DMS79 (cell line): ENCODE measurements at places on chromosomes 6 and 20.
A peak's percentile ranks its signal among the peaks of the same experiment; 100 is the strongest.

- DNase-seq: peak; percentile 68
Measured at GRCh38 chr6:15089569-15090144, 156.2 kb upstream of the JARID2 start.

DNA sequence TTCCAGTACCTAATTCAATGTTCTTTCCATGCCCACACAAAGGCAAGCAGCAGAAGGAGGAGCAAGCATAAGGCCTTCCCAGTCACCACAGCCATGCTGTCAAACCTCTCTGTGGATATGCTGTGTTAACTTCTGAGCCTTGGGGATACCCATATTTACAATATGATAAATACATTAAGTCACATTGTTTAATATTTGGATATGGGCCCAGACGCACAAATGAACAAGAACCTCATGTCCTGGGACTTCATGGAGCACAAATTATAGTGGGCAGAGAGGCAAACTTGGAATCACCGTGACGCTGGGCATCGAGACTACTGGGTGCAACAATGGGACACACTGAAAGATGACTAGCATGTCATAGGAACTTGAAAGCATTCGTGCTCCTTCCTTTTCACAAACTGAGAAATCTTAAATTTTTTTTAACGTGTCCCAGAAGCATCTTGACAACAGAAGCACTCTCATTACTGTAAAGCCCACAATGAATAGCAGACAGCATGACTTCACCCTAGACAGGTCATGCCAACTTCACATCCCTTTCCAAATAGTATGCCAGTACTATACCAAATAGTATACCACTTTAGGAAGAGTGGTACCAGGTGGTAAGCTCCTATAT is 16.0 kb downstream of the SOD2 start:
- no peak for DNase-seq

- DNase-seq: no peak
Measured at GRCh38 chr20:59794555-59794954, 138.9 kb downstream of the SYCP2 start.

- DNase-seq: no peak
Measured at GRCh38 chr20:43736588-43737158, 9.9 kb upstream of the GTSF1L start.

- no peak for DNase-seq
Measured at GRCh38 chr6:118391086-118391485, 157.0 kb upstream of the PLN start.

DNA sequence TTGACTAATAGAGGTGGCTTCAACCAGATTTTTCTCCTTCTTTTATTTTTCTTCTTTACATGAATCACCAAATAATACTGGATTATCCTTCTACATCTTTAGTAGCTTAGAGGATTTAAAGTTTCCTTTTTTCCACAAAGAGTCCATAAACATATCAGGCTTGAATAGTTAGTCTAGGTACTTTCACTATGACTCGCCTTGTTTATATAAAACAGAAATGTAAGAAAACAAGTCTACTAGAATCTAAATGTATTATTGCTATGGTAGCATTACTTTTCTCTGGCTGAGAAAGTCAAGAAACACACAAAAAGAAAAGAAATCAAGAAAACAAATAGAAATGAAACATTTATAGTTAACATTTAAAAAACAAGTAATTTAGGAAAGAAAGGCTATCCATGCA is 215.2 kb downstream of the PTPRK start:
- DNase-seq: no peak

DNA sequence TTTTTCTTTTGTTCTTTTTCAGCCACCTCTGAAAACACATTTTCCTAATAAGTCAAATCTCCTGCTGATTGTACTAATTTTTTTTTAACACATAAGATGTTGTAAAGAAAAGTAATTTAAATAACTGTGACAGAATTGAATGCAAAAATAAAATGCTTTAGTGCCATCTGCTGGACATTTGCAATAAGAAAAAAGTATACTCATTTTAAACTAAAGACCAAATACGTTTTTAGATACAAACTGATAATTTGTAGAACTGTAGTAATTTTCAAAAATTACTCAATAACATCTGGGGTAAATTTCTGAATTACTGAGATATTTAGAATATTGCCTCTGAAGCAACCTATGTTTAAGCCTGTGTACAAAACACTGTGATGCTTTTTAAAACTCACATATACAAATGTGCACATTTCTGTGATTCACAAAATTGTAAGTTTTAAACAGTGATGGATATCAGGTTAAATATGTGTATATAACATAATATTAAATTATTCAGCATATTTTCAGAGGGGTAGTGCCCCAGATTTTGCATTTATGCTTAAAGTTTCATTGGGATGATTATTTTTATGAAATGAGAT is 198.7 kb downstream of the RIMS1 start:
- no peak for DNase-seq

DNA sequence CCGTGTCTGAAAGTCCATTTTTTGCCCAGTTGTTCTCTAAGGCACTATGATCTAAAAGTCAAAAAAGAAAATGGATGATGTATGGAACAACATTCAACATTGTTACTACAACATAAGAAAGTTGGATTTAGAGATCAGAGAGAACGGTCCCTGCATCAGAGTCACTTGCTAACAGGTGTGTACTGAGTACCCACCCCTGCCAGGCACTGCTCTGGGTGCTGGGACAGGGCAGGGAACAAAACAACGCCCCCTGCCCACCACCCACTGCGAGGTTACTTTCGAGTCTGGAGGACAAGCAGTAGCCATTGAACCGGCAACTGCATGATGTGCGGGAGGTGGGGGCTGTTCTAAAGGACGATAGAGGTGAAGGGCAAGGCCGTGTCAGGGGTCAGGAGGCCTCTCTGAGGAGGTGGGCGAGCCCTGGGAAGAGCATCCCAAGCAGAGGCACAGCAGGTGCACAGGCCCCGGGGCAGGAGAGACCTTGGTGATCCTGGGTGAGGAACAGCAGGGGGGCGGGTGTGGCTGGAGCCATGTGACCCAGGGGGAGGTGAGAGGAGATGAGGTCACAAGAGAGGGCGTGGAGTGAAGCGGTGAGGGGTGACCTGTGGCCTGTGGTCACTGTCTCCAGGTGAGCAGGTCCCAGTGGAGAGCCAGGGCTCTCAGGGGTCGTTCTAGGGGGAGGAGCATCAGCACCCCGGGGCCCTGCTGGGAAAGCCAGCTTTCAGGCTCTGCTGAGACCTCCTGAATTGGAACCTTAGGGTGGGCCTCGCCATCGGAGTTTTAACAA is 197.5 kb upstream of the SULF2 start:
- DNase-seq: no peak

GRCh38 chr20:47274401-47275108 is 81.9 kb downstream of the ZMYND8 start:
- DNase-seq: no peak

GRCh38 chr6:125255201-125255600 is 46.6 kb downstream of the HDDC2 start:
- no peak for DNase-seq

GRCh38 chr20:35306931-35307517 is 14.8 kb upstream of the FAM83C start:
- DNase-seq: no peak

DNA sequence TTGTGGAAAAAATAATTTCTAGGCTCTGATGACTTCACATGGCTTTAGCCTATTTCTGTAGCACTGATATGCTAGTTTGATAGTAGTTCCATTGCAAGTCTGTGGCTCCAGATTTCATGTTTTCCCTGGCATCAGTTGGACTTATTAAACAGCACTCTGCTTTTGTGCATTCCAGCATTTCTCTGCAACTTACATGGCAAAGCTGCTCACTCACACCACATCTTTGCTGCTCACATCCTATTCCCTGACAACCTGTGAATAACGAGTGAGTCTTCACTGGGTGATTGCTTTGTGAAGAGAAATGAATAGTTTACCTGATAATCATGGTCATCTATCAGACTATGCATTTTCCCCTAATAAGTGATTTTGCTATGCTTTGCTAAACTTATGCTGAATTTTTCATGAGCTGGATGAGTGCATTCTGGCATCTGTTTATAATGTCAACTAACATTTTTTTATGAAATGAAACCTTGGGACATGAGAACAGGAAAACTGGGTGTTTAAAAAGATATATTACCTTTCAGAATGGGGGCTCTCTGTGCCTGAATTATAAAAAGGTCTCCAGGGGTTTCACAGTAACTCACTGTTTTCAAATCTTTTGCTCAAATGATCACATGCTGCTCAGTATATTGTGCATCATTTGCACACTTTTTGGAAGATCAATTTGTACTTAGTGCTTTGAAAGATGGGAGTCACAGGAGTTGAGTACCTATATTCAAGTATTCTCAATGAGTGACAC is 301.8 kb downstream of the TBC1D32 start:
- DNase-seq: no peak

DNA sequence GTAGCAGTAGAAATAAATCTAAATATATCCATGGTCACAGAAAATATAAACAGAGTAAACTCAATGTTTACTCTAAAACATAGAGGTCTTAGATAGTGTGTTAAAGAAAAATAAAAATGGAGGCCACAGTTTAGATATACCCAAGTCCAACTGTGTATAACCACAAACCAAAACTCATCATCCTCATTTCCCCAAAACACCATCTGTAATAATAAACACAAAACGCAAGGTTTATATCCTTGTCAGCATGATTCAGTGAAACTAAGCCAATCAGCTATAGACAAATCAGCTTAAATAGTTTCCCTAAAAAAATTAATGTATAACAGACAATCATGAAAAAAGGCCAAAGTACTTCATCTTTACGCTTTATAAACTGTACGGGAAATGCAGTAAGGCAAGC is 2.7 kb upstream of the HACE1 start:
- no peak for DNase-seq

DNA sequence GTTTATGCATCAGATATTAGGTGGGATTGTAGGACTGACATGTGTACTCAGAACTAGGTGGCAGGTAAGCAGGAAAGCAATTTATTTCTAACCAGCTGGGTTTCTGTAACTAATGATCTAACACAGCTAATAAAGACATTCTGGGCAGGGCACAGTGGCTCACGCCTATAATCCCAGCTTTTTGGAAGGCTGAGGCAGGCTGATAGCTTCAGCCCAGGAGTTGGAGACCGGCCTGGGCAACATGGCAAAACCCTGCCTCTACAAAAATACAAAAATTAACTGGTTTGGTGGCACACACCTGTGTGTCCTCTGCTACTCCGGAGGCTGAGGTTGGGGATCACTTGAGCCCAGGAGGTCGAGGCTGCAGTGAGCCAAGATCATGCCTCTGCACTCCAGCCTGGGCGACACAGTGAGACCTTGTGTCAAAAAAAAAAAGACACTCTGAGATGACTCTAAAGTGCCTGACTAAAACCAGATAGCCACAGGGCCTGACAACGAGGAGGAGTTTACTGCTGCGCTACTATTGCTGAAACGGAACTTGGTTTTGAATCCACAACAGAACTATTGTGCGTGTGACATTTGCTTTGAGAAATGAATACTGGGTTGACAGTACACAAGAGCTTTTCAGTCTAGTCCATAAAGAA is 29.2 kb upstream of the CEP85L start:
- no peak for DNase-seq

DNA sequence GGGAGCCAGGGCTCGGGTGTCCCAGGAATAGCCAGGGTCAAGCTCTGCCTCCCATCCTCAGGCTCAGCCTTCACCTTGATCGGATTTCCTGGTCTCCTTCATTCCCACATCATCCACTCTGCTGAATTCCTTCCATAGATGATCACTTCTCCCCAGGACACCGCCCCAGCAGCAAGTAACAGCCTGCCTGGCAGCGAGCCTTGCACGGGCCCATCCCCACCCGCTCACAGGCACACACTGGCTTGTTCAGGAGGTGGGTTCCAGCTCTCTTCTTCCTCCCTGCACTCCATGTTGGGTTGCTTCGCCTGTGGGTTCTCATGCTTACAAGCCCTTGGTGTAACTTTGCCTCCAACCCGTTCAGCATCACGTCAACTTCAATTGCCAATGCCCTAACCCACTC is 113.0 kb upstream of the IYD start:
- no peak for DNase-seq

- DNase-seq: peak; percentile 64
Measured at GRCh38 chr6:1686117-1687098, 76.7 kb downstream of the FOXC1 start.

DNA sequence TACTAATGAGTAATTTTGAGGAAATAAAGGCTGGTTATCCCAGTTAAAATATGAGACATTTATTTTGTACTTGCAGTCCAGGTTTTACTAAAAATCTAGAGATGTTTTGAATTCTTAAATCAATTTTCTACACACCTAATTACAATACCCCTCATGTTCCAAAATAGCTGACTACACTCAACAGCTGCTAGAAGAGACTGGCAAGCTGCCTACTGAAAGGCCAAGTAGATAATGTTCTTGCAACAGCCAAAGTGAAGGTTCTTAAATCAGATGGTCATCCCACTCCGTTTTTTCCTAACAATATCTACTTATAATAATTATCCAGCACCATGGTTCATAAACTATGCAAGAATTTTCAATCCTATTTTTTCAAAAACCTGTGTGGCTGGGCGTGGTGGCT is 69.0 kb downstream of the DTNBP1 start:
- no peak for DNase-seq
